Neural crest cell (in vitro differentiated cells): ENCODE measurements at places on chromosomes 2 and 18. TPM values are rescaled to one million over a fixed set of nuclear protein-coding genes. Genes with fewer than 3 reads are reported as not detected.

DNA sequence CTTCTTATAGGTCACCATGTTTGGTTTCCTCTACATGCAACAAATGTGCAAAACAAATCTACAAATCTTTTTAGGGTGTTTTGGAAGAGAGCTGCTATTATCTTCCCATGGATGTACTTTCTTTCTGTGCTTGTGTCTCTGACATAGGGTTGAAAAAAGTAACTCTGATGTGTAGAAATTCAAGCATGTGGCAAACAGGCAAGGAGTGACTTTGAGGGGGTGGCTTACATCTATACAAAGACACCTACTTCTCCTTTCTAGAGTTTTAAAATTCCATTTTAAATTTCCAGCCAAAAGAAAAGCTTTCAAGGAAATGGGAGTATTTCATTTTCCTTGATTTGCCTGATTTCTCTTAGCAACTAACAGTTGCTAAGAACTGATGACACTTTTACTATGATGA lies 904.8 kb upstream of the CELF4 start:
- DNase-seq: no peak
- no peaks in the 10 kb centered on the region for H3K36me3 ChIP-seq
- no peaks in the 10 kb centered on the region for H3K4me1 ChIP-seq
- H3K4me3 ChIP-seq: no peak overlapping the region
- no peaks in the 10 kb centered on the region for H3K27me3 ChIP-seq
- no peak overlapping the region for H3K27ac ChIP-seq

DNA sequence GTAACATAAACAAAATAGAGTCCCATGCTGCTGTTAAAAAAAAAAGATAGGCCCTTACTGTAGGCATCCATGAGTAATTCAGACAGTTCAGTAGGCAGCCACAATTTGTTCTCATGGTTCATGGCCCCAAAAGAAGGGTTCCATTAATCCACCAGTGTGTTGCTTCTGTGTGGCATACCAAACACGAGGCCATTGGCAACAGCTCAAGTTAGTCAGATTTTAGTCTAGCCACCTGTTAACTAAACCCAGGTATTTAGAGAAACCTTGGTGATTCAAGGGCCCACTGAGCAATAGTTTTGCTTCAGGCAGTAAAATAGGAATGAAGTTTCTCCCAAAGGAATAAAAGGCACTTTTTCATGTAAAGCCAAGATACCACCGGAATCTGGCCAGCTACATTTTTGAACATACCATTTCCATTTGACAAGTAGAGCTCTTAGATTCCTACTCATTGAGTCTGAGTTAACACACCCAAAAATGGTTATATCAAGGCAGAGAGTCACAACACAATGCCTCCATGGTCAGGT lies 80.1 kb upstream of the SRD5A2 start:
- H3K4me1 ChIP-seq: no peaks in the 10 kb centered on the region
- no peaks in the 10 kb centered on the region for H3K36me3 ChIP-seq
- DNase-seq: no peak
- H3K27ac ChIP-seq: no peak overlapping the region
- no peak overlapping the region for H3K4me3 ChIP-seq

- peaks cover 5% of the 10 kb centered on the region for H3K4me1 ChIP-seq
- DNase-seq: no peak
- no peak overlapping the region for H3K4me3 ChIP-seq
These were observed 95.3 kb upstream of the ID2 start for GRCh38 chr2:8586457-8587051.

SLC40A1 gene
- total RNA-seq: 2.0 and 2.6 TPM in 2 replicates

DNA sequence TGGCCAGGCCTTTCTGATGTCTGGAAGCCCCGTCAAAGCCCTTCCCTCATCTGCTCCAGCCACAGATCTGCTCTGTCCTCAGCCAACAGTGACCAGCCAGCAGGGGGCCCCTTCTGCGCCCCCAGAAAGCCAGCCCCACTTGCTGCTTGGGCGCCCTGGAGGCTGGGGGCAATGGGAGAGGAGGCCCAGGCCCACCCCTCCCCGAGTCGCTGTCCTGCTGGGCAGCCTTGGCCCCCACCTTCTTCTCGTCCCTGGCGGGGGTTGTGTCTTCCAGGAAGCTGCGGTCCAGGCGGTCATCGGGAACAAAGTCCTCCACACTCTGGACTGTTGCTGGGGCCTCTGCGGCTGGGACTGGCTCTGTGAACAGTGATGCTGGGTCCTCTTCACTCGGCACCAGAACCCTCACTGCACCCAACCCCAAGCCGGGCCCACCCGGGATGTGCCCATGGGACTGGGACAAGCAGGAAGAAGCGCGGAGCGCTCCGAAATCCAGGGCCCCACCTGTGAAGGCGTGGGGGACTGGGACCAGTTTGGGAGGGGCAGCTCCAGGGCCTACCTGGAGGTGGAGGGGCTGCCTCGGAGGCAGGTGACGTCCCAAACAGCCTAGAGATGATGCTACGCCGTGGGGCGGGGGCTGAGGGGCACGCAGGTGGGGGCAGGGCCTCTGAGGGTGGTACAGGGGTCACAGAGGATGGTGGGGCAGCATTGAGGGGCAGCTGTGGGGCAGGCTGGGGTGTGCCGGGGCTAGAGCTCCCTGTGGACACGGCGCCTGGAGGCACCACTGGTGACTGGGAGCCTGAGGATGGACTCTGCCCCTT lies 257.6 kb downstream of the ANKRD30B start:
- no peaks in the 10 kb centered on the region for H3K27me3 ChIP-seq
- DNase-seq: no peak
- peaks cover 3% of the 10 kb centered on the region for H3K36me3 ChIP-seq
- H3K4me3 ChIP-seq: no peak overlapping the region
- H3K27ac ChIP-seq: no peak overlapping the region
- no peaks in the 10 kb centered on the region for H3K4me1 ChIP-seq

PDE11A gene
- 0.23 and 0.28 TPM in 2 replicates for total RNA-seq

VWC2L gene
- total RNA-seq: 0.11 and 0.23 TPM in 2 replicates

- H3K36me3 ChIP-seq: no peaks in the 10 kb centered on the region
- no peaks in the 10 kb centered on the region for H3K4me1 ChIP-seq
- H3K27ac ChIP-seq: no peak overlapping the region
- no peak overlapping the region for H3K4me3 ChIP-seq
- peaks cover 47% of the 10 kb centered on the region for H3K27me3 ChIP-seq
These were observed 55.1 kb upstream of the LDAH start for GRCh38 chr2:20877960-20878359.

DNA sequence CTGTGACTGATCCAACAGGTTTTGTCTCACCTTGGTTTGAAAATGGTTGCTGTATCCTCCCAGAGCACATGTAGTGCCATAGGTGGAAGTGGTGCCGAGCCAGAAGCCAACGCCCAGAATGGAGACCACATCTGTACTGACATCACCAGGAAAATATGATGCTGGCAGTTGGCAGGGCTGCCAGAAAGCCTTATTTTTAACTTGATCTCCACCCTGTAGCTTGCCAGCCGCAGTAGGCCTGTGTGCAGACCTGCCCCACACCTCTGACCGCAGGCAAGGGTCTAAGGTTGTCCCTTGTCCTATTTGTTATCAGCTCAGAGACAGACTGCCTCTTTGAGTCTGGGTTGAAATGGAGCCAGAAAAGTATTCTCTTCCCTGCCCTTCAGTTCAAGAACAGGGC lies 123.5 kb upstream of the EML6 start:
- no peaks in the 10 kb centered on the region for H3K27me3 ChIP-seq
- DNase-seq: no peak
- H3K27ac ChIP-seq: no peak overlapping the region
- H3K36me3 ChIP-seq: peaks cover 34% of the 10 kb centered on the region

DNA sequence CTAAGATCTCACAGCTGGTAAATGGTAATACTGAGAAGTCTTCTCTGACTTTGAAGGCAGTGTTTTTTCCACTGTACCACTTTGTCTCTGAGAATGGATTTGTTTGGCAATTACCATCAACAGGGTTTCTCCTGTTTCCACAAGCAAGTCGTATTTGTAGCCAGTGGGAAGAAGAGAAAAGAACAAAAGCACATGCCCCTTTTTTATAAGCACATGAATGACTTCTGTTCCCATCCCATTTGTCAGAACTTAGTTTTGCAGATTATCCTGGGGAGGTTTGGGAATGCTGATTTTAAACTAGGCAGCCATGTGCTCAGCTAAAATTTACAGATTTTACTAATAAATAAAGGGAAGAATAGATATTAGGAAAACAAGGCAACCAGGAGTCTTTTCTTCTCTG lies 92.9 kb upstream of the ZSWIM2 start:
- no peak for DNase-seq
- H3K27ac ChIP-seq: no peak overlapping the region
- no peak overlapping the region for H3K4me3 ChIP-seq
- no peaks in the 10 kb centered on the region for H3K27me3 ChIP-seq
- H3K4me1 ChIP-seq: no peaks in the 10 kb centered on the region

- H3K4me1 ChIP-seq: no peaks in the 10 kb centered on the region
- H3K27ac ChIP-seq: no peak overlapping the region
- no peak for DNase-seq
- H3K4me3 ChIP-seq: no peak overlapping the region
- no peaks in the 10 kb centered on the region for H3K36me3 ChIP-seq
These were observed 68.8 kb upstream of the CDC42EP3 start for GRCh38 chr2:37740164-37740739.

MOGAT1 gene
- 0.30 TPM in 1 of 2 replicates, not detected in the other for total RNA-seq

GRCh38 chr2:162465430-162465829 lies 121.5 kb downstream of the GCA start:
- no peak overlapping the region for H3K27ac ChIP-seq
- no peak overlapping the region for H3K4me3 ChIP-seq
- H3K36me3 ChIP-seq: no peaks in the 10 kb centered on the region
- H3K4me1 ChIP-seq: no peaks in the 10 kb centered on the region
- H3K27me3 ChIP-seq: no peaks in the 10 kb centered on the region

DPY30 gene
- 84.5 and 85.1 TPM in 2 replicates for total RNA-seq

- H3K27me3 ChIP-seq: peaks cover 9% of the 10 kb centered on the region
- DNase-seq: no peak
- no peaks in the 10 kb centered on the region for H3K36me3 ChIP-seq
- H3K4me3 ChIP-seq: no peak overlapping the region
- H3K27ac ChIP-seq: no peak overlapping the region
These were observed 70.2 kb downstream of the CDCA7 start for GRCh38 chr2:173424886-173425285.

DNA sequence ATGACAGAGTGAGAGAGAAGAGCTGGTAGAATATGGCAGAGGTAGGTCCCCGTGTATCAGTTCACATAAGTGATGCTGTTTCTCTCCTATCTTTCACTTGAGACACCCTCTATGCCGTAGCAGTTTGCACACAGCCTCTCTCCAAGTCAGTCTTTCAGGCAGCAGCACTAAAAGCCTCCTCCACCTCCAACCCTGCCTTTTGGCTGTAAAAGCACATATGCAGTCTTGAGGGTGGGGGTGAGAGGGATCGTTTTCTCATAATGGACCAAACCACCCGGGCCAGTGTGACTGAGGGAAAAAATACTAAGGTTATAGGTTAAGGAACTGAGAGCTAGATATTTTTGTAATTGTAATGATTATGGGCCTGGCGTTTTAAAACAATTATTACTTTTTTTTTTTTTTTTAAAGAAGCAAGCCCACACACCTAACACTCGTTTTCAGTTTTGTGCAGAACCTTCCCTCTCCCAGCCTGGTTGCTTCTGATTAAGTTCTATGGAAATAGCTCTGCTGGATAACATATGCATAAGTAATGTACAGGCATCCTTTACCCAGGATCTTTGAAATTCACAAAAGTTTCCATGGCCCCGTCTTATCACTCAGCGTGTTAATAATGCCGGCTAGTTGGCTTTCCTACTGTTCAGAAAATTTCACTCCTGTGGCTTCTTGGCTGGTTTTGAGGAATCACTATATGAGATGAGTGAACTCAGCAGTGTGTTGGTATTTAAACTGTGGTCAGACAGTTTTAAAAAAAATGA lies 112.2 kb upstream of the MEIS1 start:
- H3K27me3 ChIP-seq: no peaks in the 10 kb centered on the region
- no peak overlapping the region for H3K4me3 ChIP-seq
- peaks cover 26% of the 10 kb centered on the region for H3K4me1 ChIP-seq
- no peak overlapping the region for H3K27ac ChIP-seq

LOXHD1 gene
- total RNA-seq: not detected in 2 replicates

DNA sequence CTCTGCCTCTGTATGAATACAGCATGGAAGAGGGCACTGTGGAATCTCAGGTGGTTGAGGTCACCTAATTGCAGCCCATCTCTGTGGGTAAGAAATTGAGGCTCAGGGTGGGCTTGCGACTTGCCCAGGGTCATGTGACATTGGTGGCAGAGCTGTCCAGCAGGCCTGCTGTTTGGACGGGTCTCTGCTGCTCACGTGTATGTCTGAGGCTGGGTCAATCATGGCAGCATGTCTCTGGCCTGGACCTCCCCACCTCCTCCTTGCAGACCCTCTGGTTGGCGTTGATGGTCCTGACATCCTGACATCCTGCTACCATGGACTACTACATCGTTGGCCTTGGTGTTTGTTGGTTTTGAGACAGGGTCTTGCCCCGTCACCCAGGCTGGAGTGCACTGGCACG lies 64.3 kb upstream of the HPCAL1 start:
- no peak overlapping the region for H3K4me3 ChIP-seq
- H3K27ac ChIP-seq: no peak overlapping the region
- H3K27me3 ChIP-seq: no peaks in the 10 kb centered on the region
- no peak for DNase-seq

NETO1 gene
- total RNA-seq: 6.1 and 6.9 TPM in 2 replicates

OTOS gene
- total RNA-seq: not detected in 2 replicates

DNA sequence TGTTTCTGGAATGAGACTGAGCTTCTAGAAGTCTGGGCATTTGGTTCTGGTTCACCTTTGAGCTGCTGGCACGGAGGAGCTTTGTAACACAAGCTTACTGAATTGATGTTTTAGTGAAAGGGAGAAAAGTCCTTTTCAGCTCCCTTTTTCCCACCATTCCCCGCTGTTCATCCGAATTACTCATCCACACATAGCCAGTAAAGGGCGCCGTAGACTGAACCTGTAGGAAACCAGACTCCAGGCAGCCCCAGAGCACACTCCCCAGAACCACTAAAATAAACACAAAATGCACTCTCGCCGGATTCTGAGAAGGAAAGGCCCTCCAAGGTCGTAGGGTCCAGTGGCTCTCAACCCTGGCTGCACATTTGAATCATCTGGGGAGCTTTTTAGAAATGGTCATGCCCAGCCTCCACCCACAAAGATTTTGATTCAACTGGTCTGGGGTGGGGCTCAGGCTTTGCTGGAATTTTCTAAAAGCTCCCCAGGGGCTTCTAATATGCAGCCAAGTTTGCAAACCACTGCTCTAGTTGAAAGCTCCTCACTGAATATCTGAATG lies 29.6 kb downstream of the TCF7L1 start:
- no peak for DNase-seq
- H3K27me3 ChIP-seq: no peaks in the 10 kb centered on the region
- H3K4me3 ChIP-seq: no peak overlapping the region
- peak overlapping the region; percentile 7 for H3K27ac ChIP-seq

FLACC1 gene
- 0.77 and 1.0 TPM in 2 replicates for total RNA-seq

- DNase-seq: no peak
- no peak overlapping the region for H3K27ac ChIP-seq
- H3K4me3 ChIP-seq: no peak overlapping the region
These were observed 470.2 kb downstream of the FBXO15 start for GRCh38 chr18:73677450-73677849.

DNA sequence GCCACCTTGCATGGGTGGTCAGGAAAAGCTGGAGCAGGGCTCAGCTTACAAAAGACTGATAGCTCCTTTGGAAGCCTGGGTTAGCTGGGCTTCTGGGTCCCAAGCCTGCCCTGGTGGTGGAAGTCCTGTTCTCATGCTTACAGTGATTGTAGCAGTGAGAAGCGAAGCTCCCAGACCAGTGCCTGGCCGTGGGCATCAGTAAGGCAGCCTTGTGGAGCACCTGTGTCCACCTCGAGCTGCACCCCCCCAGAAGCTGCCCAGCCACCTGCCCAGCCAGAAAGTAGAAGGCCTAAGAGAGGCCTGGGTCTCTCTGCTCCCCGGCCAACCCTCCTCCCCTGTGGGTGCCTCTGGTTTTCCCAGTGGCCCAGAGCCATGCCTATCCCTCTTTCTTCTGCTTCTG lies 10.5 kb downstream of the GLI2 start:
- DNase-seq: no peak
- H3K4me3 ChIP-seq: peak overlapping the region; percentile 17
- peak overlapping the region; percentile 57 for H3K27ac ChIP-seq
- peaks cover 56% of the 10 kb centered on the region for H3K4me1 ChIP-seq

IL1R1 gene
- total RNA-seq: 0.14 TPM in 1 of 2 replicates, not detected in the other
